Common myeloid progenitor, CD34-positive (primary cell): ENCODE measurements at places on chromosomes 13 and 19.
A peak's percentile ranks its signal among the peaks of the same experiment; 100 is the strongest.

DNA sequence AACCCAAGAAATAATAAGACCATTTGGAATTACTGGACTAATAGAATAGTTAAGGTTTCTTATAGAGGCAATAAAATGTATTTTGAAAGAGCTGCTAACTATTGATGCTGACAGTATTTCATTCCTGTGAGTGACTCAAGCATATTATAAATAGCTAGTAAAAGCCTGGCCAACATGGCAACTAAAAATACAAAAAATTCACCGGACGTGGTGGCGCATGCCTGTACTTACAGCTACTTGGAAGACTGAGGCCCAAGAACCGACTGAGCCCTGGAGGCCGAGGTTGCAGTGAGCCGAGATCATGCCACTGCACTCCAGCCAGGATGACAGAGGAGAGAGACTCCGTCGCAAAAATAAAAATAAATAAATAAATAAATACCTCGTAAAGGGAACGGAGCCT is 5.4 kb upstream of the ICAM3 start:
- peaks cover 8% of the 10 kb centered on the region for H3K4me1 ChIP-seq
- no peaks in the 10 kb centered on the region for H3K36me3 ChIP-seq
- H3K4me3 ChIP-seq: no peak overlapping the region
- no peaks in the 10 kb centered on the region for H3K27me3 ChIP-seq

- H3K4me3 ChIP-seq: no peak overlapping the region
- no peaks in the 10 kb centered on the region for H3K4me1 ChIP-seq
- DNase-seq: no peak
- H3K27ac ChIP-seq: no peak overlapping the region
- no peaks in the 10 kb centered on the region for H3K36me3 ChIP-seq
- H3K27me3 ChIP-seq: peaks cover 5% of the 10 kb centered on the region
Measured at GRCh38 chr19:31597616-31598015, 248.4 kb upstream of the TSHZ3 start.

GRCh38 chr13:41941174-41941573 is 19.7 kb downstream of the VWA8 start:
- H3K36me3 ChIP-seq: peaks cover 6% of the 10 kb centered on the region
- no peak overlapping the region for H3K4me3 ChIP-seq
- H3K4me1 ChIP-seq: no peaks in the 10 kb centered on the region
- H3K27ac ChIP-seq: no peak overlapping the region
- DNase-seq: no peak
- H3K27me3 ChIP-seq: no peaks in the 10 kb centered on the region

GRCh38 chr13:27704681-27705080 is 83.0 kb downstream of the POLR1D start:
- no peaks in the 10 kb centered on the region for H3K4me1 ChIP-seq
- H3K36me3 ChIP-seq: no peaks in the 10 kb centered on the region
- no peak overlapping the region for H3K4me3 ChIP-seq
- H3K27me3 ChIP-seq: no peaks in the 10 kb centered on the region

DNA sequence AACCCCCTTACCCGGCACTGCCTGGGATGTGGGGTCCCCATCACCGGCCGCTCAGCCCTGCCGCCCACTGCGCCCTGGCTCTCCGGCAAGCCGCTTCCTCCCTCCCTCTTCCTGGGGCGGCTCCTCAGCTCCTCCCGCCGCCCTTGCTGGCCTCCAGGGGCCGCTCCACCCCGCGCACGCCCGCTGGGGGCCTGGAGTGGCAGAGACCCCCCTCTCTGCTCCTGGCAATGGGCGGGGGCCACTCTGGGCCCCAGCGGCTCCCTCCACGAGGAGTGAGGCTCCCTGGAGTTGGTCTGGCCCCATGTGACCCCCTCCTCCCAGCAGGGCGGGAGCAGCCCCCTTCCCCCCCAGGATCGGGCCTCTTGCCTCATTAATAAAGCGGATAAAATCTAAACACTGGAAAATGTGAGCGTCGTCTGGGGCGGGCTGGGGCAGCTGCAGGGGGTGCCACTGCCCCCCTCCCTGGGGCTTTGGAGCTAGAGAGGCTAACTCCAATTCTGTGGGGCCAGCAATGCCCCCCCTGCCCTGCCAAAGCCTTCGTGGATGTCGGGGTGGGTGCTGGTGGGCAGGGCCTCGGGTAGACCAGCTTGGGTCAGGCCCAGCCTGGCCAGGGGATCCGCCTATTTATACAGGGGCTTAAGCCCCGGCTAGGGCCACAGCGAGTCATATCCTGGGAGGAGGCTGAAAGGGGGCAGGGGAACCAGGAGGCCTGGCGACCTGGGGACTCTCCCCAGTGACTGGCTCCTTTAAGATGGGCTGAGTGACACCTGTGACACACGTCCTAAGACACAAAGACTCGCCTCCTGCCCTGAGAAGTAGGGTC is at the start of gene PTGER1:
Gene PTGER1 (minus strand): TSS at position 104 of the 823 bp plus-strand sequence. CDS start 1,034 bp downstream, outside the sequence.
- H3K27ac ChIP-seq: no peak within 1 kb of the TSS
- DNase-seq: peak; percentile 51
- H3K4me1 ChIP-seq: peaks cover 56% of the 10 kb centered on the region
- H3K4me3 ChIP-seq: peak within 1 kb of the TSS; percentile 25
- H3K36me3 ChIP-seq: no peaks in the 10 kb centered on the region

GRCh38 chr13:94312511-94313216 is 166.8 kb downstream of the DCT start:
- no peak overlapping the region for H3K4me3 ChIP-seq
- no peaks in the 10 kb centered on the region for H3K36me3 ChIP-seq
- H3K4me1 ChIP-seq: no peaks in the 10 kb centered on the region
- no peaks in the 10 kb centered on the region for H3K27me3 ChIP-seq
- DNase-seq: no peak

- no peak overlapping the region for H3K27ac ChIP-seq
- peak; percentile 44 for DNase-seq
- H3K36me3 ChIP-seq: no peaks in the 10 kb centered on the region
- no peaks in the 10 kb centered on the region for H3K27me3 ChIP-seq
- H3K4me1 ChIP-seq: no peaks in the 10 kb centered on the region
Measured at GRCh38 chr13:45718063-45718462, 15.9 kb downstream of the CBY2 start.

DNA sequence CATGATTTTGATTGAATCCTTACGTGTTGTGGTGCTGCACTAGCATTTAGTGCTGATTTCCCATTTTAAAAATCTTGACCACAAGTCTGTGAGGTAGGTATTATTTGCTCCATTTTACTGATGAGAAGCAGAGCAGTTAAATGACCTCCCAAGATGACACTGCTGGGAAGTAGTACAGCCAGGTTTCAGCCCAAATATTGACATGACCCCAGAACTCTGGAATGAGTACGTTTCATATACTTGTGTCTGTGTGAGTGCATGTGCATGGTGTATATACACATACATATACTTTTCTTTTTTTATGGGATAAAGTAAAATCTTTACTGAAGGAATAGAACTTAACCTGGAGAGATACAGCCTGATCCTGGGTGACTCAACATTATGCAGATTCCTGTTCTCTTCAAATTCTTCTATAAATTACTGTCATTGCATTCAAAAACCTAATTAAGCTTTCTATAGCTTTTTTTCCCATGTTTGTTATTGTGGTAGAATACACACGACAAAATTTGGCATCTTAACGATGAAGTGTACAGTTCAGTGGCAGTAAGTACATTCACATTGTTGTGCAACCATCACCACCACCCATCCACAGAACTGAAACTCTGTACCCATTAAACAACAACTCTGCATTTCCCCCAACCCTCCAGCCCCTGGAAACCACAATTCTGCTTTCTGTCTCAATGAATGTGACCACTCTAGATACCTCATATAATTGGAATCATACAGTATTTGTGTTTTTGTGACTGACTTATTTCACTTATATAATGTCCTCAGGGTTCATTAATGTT is 311.9 kb downstream of the MTUS2 start:
- no peak overlapping the region for H3K4me3 ChIP-seq
- no peak overlapping the region for H3K27ac ChIP-seq

- peak overlapping the region; percentile 43 for H3K4me3 ChIP-seq
- peaks cover 16% of the 10 kb centered on the region for H3K4me1 ChIP-seq
- no peak for DNase-seq
- H3K27me3 ChIP-seq: peaks cover 22% of the 10 kb centered on the region
- H3K36me3 ChIP-seq: no peaks in the 10 kb centered on the region
Measured at GRCh38 chr19:39507715-39508364, 7.1 kb upstream of the SELENOV start.

- DNase-seq: no peak
- no peak overlapping the region for H3K4me3 ChIP-seq
- H3K4me1 ChIP-seq: no peaks in the 10 kb centered on the region
- H3K27ac ChIP-seq: no peak overlapping the region
- no peaks in the 10 kb centered on the region for H3K36me3 ChIP-seq
- H3K27me3 ChIP-seq: no peaks in the 10 kb centered on the region
Measured at GRCh38 chr13:33678084-33678483, 139.9 kb upstream of the RFC3 start.

DNA sequence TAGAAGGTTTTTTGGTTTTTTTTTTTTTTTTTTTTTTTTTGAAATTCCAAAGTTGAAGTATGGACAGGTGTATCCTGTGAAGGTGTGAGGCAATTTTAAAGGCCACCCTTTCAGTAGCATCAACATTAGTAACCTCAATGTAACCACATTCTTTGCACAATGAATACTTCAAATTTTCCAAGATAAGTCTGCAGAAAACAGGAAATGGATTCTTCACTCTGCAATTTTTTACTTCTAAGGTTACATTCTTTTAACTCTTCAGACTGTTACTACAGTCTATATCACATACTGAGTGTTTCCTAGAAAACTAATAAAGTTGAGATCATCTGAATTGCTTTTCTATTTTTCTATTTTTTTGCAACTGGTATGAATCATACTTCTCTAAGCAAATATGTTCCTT is 569.0 kb upstream of the GPC6 start:
- H3K4me3 ChIP-seq: no peak overlapping the region
- no peak for DNase-seq
- H3K36me3 ChIP-seq: no peaks in the 10 kb centered on the region

- DNase-seq: no peak
- peak overlapping the region; percentile 89 for H3K4me3 ChIP-seq
- no peaks in the 10 kb centered on the region for H3K27me3 ChIP-seq
- peaks cover under 1% of the 10 kb centered on the region for H3K36me3 ChIP-seq
- H3K27ac ChIP-seq: peak overlapping the region; percentile 92
Measured at GRCh38 chr19:19033176-19033425, 216 bp downstream of the SUGP2 start.

DNA sequence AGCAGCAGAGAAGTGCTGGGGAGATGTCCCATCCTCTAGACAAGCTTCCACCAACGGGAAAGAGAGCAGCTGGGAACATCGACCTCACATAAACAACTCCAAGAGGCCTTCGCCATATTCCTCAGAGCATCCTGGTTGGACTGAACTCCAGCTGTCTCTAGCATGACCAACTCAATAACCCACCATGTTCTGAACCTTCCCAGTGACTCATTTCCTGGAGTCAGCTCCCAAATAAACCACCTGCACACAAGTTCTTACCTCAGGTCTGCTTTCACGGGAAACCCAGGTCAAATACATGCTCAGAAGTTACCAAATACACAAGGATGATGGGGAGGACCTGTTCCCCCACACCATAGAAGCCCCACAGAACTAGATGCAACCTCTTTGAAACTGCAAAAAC is 878.5 kb downstream of the UQCRFS1 start:
- no peaks in the 10 kb centered on the region for H3K4me1 ChIP-seq
- H3K4me3 ChIP-seq: no peak overlapping the region
- no peak overlapping the region for H3K27ac ChIP-seq
- no peaks in the 10 kb centered on the region for H3K27me3 ChIP-seq
- DNase-seq: no peak

DNA sequence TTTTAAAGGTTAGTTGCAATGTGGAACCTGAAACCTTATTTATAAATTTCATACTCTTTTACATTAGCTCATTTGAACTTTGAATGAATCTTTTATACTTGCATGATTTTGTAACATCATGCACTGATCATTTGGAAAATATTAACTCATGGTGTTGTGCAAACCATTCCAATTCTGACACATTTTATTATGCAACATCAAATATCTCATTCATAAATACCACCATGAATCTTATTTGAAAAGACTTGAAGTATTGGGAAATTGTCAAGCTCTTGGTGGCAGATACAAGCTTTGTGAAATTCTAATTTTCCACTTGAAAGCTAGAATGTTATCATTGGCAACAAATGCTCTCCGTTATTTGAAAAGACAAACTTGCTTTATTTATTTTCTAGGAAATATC is 379.9 kb upstream of the PCDH20 start:
- H3K36me3 ChIP-seq: no peaks in the 10 kb centered on the region
- H3K4me1 ChIP-seq: no peaks in the 10 kb centered on the region
- H3K27me3 ChIP-seq: no peaks in the 10 kb centered on the region

DNA sequence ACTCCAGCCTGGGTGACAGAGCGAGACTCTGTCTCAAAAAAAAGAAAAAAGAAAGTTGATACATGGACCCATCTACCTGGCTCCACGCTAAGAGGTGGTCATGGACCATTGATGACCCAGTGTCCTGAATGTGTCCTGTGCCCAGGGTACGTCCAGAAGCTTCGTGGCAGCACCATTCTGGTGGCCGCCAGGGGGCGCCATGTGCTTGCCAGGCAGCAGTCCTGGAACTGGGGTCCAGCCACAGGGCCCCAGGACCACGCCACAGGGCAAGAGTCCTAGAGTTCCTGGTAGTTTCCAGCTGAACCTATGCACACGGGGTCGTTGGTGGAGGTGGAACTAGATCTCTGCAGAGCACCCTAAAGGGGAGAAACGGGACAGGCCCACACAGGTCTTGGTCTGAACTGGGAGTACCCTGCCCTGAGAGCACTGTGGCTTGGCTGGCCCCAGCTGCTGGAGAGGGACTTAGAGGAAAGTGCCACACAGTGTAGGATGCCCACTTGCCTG is 19.9 kb upstream of the FBXO27 start:
- DNase-seq: peak; percentile 70
- H3K27ac ChIP-seq: no peak overlapping the region

GRCh38 chr19:18118420-18119012 is 20.9 kb downstream of the MAST3 start:
- no peak overlapping the region for H3K27ac ChIP-seq
- DNase-seq: no peak
- no peaks in the 10 kb centered on the region for H3K27me3 ChIP-seq
- peaks cover 12% of the 10 kb centered on the region for H3K36me3 ChIP-seq

- H3K27ac ChIP-seq: no peak overlapping the region
- no peak for DNase-seq
- H3K4me1 ChIP-seq: peaks cover 14% of the 10 kb centered on the region
- H3K36me3 ChIP-seq: peaks cover 56% of the 10 kb centered on the region
Measured at GRCh38 chr19:47260476-47260875, 4.2 kb downstream of the CCDC9 start.

DNA sequence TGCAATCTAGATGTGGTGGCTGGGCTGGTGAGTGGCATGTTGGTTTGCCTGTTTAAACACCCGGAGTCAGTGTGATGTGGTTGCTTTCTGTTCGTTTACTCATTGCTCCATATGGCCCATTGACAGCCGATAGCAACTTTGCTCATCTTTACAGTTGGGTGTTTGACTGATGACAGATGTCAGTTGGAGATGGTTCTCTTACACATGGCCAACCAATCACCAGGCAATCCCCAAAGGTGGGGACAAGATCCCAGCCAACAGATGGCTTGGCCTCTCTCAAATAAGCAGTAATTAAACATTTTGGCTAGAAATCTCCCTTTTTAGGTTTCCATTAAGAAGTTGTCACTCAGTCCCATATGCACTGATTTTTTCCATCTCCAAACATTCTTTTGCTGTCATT is 497.1 kb upstream of the ARGLU1 start:
- no peak overlapping the region for H3K4me3 ChIP-seq
- H3K27ac ChIP-seq: no peak overlapping the region
- no peak for DNase-seq
- no peaks in the 10 kb centered on the region for H3K4me1 ChIP-seq
- no peaks in the 10 kb centered on the region for H3K27me3 ChIP-seq
- no peaks in the 10 kb centered on the region for H3K36me3 ChIP-seq

GRCh38 chr13:110644892-110645521 is 29.7 kb downstream of the NAXD start:
- DNase-seq: peak; percentile 74
- H3K27me3 ChIP-seq: no peaks in the 10 kb centered on the region
- peaks cover 10% of the 10 kb centered on the region for H3K4me1 ChIP-seq
- no peak overlapping the region for H3K4me3 ChIP-seq

GRCh38 chr13:107964395-107964794 is 250.9 kb downstream of the LIG4 start:
- no peaks in the 10 kb centered on the region for H3K27me3 ChIP-seq
- no peaks in the 10 kb centered on the region for H3K36me3 ChIP-seq
- DNase-seq: no peak
- no peaks in the 10 kb centered on the region for H3K4me1 ChIP-seq
